ENCODE measurements at places on chromosomes 4 and X. TPM values are rescaled to one million over a fixed set of nuclear protein-coding genes. Genes with fewer than 3 reads are reported as not detected.

Gene NAP1L3
- total RNA-seq, result 5.4 TPM

Gene SPANXC
- not detected for total RNA-seq

Gene C4orf36
- 0.44 TPM for total RNA-seq

Gene SPANXB1
- not detected for total RNA-seq

DNA sequence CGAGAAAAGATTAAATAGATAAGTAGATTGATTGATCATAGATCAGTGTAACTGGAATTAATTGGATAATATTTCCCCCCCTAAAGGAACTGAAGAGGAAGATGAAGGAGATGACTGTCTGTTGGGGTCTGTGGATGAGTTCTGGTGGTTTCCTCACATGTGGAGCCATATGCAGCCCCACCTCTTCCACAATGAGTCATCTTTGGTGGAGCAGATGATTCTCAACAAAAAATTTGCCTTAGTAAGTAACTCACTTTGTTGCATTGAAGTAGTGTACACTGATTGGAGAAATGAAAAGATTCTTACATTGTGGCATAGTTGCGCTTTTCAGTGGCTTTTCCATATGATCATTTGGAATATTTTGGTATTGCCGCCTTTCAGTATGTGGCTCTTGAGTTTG lies 80.4 kb downstream of the NDST3 start:
- H3K27ac ChIP-seq, result no peak overlapping the region
- H3K4me1 ChIP-seq, result peaks cover 5% of the 10 kb centered on the region
- H3K36me3 ChIP-seq, result no peaks in the 10 kb centered on the region

- H3K27me3 ChIP-seq, result peaks cover 60% of the 10 kb centered on the region
- H3K4me3 ChIP-seq, result peak overlapping the region; percentile 86
- no peaks in the 10 kb centered on the region for H3K36me3 ChIP-seq
- no peak overlapping the region for H3K27ac ChIP-seq
Measured at GRCh38 chr4:127781300-127782024, 660 bp upstream of the HSPA4L start.

DNA sequence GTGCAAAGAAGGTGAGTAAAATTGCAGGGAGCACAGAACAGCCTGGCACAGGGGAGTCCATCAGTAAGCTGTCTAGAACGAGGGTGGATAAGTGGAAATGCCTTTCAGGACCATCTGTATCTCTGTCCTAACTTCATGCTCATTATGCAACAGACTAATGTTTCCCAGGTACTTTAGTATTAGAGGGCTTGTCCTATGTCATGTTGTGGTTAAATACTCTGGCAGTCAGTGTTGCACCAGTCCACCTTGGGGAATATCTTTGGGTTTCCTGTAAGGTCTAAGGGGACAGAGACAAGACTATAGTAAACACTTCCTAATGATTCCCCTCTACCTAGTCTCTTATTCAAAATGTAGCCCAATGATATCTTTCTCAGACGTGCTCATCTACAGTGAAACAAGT lies 21.3 kb downstream of the NOCT start:
- peaks cover 5% of the 10 kb centered on the region for H3K36me3 ChIP-seq
- peaks cover 12% of the 10 kb centered on the region for H3K4me1 ChIP-seq
- no peak for DNase-seq
- H3K27ac ChIP-seq, result no peak overlapping the region

DNA sequence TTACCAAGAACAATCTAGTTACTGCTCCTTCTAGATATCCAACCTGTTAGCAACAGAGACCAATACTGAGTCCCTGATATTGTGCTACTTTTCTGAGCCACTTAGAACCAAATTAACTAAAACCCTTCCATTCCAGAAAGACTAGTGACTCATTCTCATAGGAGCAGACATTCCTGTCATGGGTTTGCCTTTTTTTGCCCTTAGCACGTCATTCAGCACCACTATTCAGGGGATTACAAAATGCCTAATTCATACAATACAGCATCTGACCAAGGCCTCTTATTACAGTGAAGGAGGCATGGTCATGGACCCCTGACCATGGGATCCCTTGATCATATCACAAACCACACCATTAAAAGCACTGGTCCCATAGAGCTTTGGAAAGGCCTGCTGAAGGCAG lies 123.8 kb upstream of the CXCL13 start:
- peaks cover 28% of the 10 kb centered on the region for H3K27me3 ChIP-seq
- DNase-seq, result no peak
- no peak overlapping the region for H3K4me3 ChIP-seq
- H3K27ac ChIP-seq, result no peak overlapping the region
- no peaks in the 10 kb centered on the region for H3K4me1 ChIP-seq
- H3K36me3 ChIP-seq, result no peaks in the 10 kb centered on the region

DNA sequence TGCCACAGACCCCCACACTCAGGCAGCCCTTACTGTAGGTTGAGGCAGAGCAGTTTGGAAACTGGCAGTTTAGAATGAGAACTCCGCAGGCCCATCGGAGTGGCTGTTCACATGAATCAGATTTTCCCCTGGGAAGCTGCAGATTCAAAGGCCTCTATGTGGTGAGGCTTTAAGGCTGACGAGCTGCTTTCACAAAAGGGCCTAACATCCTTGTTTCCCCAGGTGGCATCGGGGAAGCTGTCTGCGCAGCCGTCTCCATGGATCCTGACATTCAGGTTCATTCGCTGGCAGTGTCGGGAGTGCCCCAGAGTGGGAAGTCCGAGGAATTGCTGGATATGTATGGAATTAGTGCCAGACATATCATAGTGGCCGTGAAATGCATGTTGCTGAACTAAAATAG lies 33.7 kb downstream of the TKTL1 start:
- H3K4me1 ChIP-seq, result peaks cover 46% of the 10 kb centered on the region
- H3K27me3 ChIP-seq, result no peaks in the 10 kb centered on the region
- no peak overlapping the region for H3K27ac ChIP-seq

DNA sequence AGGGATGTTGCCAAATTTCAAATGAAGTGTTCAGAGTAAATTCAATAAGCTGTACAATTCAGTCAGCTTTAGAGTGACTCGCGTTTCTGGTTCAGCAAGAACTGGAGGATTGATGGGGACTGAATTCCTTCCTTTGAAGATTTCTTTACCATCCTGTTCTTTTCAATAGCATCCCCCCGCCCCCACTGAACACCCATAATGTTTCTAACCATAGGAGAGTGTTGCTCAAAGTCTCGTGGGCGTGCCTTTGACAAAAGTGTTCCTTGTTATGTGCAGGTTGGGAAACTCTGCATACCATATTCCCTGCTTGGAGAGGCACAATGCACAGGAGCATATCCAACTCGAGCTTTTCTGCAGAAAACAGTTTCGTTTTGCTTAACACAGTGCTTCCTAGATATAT lies 323.5 kb upstream of the CASK start:
- no peaks in the 10 kb centered on the region for H3K36me3 ChIP-seq
- H3K4me1 ChIP-seq, result peaks cover 2% of the 10 kb centered on the region
- DNase-seq, result no peak
- no peaks in the 10 kb centered on the region for H3K27me3 ChIP-seq
